ENCODE measurements at places on chromosomes 16 and 17. TPM values are rescaled to one million over a fixed set of nuclear protein-coding genes. Genes with fewer than 3 reads are reported as not detected.

C1QTNF8 gene
- not detected for total RNA-seq

CCDC144A gene
- total RNA-seq, result not detected

KRT24 gene
- not detected for total RNA-seq

MT3 gene
- 0.81 TPM for total RNA-seq

TM4SF5 gene
- total RNA-seq, result not detected

CBX8 gene
- total RNA-seq, result 4.1 TPM

ZG16B gene
- not detected for total RNA-seq

FZD2 gene
- total RNA-seq, result 8.8 TPM

CD79B gene
- not detected for total RNA-seq

MYH8 gene
- total RNA-seq, result not detected

ABCA8 gene
- total RNA-seq, result 58.2 TPM

KDM8 gene
- 3.9 TPM for total RNA-seq

GPRC5C gene
- 13.9 TPM for total RNA-seq

FBXW10B gene
- not detected for total RNA-seq

CFAP119 gene
- total RNA-seq, result not detected

HSPB9 gene
- total RNA-seq, result not detected

CD7 gene
- 0.49 TPM for total RNA-seq

PRR15L gene
- not detected for total RNA-seq

DNAI2 gene
- total RNA-seq, result not detected

TGFB1I1 gene
- 119 TPM for total RNA-seq

OR3A1 gene
- total RNA-seq, result not detected
